ENCODE measurements at places on chromosomes 4 and X.

DNA sequence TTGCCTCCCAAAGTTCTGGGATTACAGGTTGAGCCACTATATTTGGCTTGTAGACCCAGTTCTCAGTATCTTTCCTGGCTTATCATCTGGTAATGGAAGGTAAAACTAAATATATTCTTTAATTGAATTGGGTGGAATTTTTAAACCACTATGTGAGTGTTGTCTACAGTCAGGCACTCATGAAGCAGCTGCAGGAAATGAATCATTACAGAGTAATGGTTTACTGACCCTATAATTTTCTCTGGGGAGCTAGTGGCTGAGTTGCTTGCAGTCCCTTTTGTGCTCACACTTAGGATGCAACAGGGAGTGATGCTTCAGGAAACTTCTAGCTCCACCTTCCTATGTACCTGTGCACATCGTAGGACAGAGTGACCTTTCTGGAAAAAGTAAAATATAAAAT, 4.1 kb upstream of the UGT2B7 start:
- DNase-seq, result no peak

DNA sequence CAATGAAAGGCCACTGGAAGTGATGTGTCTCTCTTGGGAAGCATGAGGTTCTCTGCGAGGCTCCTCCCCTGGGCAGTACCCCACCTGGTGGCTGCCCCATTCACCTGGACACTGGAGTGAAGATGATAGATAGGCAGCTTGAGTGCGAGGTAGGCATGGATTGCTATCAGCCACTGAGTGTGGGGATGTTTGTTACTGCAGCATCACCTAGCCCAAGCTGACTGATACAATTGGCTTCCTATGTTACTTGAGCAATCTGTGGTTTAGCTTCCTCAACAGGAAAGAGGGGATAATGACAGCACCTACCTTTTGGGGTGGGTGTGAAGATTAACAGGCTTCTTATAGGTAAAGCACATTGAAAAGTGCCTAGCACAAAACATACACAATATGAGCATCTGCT, 30.8 kb downstream of the ADRA2C start:
- no peak for DNase-seq

- no peak for DNase-seq
Measured at GRCh38 chr4:54568184-54568583, 89.6 kb upstream of the KIT start.

DNA sequence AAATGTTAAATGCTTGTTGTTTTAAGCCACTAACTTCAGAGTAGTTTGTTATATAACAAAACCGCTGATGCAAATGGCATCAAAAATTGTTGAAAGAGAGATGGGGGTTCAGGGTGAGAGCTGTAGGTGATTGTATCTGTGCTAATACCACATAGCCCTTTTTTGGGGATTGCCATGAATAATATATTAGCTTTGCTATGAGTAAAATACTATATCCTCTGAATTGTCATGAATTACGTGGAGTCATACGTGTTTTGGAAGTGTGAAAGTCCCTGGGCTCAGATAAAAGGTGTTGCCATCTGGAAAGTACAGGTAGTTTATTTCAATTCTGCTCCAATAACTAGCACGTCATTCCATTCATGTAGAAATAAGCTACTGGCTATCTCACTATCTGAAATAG, 30.6 kb downstream of the DYNLT3 start:
- no peak for DNase-seq

- DNase-seq, result no peak
Measured at GRCh38 chr4:126223784-126224407, 909.1 kb downstream of the FAT4 start.

GRCh38 chr4:122749704-122750454, 17.4 kb downstream of the BBS12 start:
- no peak for DNase-seq

GRCh38 chr4:38620527-38621027, 43.4 kb upstream of the KLF3 start:
- DNase-seq, result no peak

GRCh38 chrX:39869846-39870601, 227.7 kb downstream of the BCOR start:
- DNase-seq, result no peak

- no peak for DNase-seq
Measured at GRCh38 chrX:70172964-70173363, 4.3 kb upstream of the DGAT2L6 start.

DNA sequence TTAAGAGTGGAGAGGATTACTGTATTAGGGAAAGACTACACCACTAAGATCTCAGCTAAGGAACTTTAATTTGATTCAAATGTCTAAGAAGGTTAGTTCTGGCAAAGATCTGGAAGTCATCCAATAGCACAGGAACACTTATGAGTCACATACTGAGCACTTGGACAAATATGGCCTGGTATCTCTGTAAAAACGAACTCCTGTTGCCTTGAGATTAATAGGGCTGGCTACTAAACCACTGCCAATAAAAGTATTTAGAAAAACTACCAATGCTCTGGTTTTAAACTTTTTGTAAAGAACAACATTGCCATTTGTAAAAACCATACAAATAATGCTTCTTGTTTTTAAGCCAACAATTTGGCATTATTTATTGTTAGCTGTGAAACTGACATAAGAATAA, 70.5 kb downstream of the SEC24D start:
- DNase-seq, result no peak

GRCh38 chr4:6769233-6769988, 13.1 kb upstream of the KIAA0232 start:
- no peak for DNase-seq

DNA sequence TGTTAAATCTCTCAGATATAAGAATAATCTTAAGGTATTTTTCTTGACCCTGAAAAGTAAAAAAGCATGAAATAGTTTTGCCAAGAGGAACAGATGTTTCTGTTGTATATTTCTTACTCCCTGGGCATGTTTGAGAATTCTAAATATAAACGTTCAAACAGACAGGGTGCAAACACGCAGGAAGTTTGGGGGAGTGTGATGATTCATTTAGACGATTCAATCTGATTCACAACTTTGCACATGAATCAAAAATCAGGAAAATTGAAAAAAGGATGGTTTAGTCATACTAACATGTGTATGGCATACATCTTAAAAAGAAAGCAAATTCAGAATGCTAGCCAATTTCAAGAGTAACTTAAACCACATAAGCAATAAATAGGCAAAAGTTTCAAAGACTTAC, 340.3 kb upstream of the GRID2 start:
- no peak for DNase-seq

DNA sequence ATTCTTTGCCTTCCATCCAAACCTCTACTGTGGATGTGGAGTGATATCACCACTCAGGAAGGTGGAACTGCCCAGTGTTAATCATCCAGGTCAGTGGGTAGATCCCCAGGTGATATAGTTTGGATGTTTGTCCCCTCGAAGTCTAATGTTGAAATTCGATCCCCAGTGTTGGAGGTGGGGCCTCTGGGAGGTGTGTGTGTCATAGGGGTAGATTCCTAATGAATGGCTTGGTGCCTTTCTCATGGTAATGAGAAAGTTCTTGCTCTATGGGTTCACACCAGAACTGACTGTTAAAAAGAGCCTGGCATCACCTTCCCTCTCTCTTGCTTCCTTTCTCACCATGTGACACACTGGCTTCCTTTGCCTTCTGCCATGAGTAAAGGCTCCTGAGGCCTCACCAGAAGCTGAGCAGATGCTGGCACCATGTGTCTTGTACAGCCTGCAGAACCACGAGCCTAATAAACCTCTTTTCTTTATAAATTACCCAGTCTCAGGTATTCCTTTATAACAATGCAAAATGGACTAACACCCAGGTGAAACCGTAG, 6.8 kb upstream of the SOWAHB start:
- DNase-seq, result no peak

- no peak for DNase-seq
Measured at GRCh38 chr4:139609647-139610046, 53.6 kb upstream of the SETD7 start.

DNA sequence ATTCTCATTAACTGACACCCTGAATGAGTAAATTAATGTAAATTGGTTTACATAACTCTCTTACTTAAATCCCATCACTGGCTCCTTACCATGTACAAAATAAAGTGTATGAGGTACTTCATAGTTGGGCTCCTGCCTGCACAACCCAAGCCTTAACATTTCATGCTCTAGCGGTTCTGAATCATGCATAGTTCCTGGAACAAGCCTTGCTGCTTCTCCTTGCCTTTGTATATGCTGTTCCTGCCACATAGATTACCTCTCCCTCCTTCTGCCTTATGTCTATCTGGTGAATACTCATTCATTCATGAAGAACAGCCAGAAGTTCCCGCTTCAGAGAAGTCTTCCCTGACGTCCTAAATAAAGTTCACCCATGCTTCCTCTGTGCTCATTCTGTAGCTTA, 594.7 kb downstream of the SMARCA1 start:
- no peak for DNase-seq

DNA sequence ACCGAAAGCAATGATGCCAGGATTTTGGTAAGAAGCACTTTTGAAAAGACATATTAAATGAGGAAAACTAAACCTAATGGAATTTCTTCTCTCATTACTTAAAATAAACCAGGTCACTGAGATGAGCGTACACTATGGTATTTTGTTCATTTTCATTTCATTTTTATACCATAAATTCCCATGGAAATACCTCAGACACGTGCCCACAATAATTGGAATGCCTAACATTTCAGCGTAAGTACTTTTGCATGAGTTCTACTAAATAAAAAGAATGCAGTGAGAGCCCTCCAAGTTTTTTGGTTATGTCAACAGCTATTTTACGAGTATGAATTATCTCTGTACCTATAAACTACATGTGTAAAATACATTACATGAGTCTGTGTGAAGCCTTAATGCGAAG, 3.2 kb downstream of the CAMK2D start:
- no peak for DNase-seq

DNA sequence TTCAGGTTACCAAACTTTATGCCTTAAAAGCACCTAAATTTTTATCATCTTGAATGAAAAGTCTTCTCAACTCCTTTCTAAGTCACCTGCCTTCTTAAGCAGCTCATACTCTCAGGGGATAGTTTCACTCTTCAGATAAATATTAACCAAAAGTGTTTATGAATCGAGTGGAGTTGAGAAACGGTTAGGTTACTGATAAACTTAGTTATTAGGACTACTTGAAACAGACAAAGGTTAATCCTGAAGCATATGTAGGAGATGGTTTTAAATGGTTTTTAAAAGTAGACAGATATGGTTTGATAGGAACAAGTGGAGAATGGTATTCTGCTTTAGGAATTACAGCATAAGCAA, 32.8 kb downstream of the CLDN22 start:
- no peak for DNase-seq

DNA sequence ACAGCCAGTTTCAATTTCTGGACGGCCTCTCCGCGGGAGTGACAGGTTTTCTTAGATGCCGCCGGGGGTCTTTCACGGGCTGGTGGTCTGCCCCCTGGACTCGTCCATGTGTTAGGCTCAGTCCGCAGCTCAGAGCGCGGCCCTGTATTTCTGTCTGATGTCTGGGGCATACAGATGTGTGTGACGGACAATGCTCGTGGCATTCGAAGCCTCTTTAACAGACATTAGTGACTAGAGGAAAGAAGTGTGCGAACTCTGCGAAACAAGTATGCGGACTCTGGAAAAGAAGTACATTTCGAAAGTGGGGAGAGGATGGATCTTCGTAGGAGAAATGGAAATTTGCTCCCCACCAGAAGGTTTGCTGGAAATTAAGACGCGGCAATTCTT, 793 bp upstream of the DCUN1D4 start:
- no peak for DNase-seq

- DNase-seq, result no peak
Measured at GRCh38 chrX:65697211-65697641, 29.8 kb downstream of the MSN start.

DNA sequence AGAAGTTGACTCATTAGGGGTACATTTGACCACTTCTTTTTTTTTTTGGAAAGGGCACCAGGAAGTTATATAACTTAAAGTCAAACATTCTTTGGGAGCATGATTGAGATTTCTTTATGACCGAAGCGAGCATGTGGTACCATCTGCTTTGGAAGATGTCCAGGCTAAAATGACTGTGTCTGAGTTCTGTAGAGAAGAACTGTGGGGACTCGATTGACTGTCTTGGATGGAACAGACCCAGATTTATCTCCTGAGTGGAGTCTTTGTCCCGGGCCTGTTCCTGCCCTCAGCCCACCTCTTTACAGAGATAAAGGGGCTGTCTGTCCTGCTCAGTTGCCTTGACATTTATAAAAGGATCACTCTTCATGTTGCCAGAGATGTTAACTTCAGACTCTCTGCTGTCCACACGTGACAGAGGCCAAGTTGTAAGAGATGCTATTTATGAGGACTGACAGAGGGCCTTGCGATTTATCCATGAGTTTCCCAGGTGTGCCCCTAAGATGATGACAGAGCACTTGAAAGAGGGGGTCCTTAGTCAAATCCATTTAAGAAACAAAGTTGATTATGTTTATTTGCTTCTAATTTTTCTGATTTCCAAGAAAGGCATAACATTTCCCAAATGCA, 16.8 kb downstream of the SMIM20 start:
- DNase-seq, result no peak

- DNase-seq, result no peak
Measured at GRCh38 chrX:110491846-110492620, 133.4 kb downstream of the RTL9 start.

DNA sequence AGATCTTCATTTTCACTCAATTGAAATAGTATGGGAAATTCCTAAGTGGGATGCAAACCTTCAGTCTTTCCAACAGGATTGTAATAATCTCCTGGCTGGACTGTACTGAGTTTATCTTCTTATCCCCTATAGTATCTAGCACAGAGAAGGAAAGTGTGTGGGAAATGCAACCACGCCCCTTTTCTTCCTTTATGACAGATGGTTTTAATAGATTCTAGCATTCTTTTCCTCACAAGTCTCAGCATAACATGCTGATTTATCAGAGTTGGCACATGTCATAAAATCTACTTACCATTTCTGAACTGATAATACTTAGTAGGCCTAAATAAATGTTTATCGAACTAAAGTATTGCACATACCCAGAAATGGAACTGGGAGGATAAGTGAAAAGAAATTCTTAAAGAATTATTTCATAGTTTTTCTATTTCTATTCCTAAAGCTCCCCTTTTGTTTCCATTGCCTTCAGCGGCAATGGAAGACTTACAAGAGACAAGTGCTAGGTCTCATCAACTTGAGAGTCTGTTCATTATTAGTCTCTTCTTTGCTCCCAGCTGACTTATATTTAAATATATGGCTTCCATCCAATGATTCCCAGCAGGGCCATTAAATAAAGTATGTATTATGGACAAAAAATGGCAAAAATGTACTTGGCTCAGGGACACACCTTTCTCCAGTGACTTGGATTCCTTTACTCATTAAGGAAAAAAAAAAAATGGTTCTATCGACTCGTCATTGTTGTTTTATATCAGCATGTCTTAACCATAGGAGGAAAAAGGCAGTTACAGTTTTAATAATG, 484.5 kb downstream of the IL1RAPL1 start:
- DNase-seq, result no peak

- DNase-seq, result no peak
Measured at GRCh38 chr4:121150003-121150402, 14.1 kb downstream of the TNIP3 start.
